ENCODE measurements at places on chromosomes 13 and 19.

DNA sequence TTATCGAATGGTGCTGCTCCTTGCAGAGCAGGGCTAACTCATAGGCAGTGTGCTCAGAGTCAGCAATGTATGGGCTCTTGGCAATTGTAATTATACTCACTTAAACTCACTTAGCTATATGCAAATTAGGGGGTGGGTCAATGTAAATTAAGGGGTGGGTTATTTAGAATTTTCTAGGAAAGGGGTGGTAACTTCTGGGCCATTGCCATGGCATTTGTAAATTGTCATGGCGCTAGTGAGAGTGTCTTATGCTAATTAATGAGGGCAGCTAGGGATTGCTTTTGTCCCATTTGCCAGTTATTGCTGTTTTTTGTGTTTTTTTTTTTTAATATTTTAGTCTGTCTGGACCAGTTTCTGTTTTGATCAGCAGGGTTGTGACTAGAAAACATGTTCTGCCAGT lies 68.4 kb downstream of the DIAPH3 start:
- no peak for DNase-seq

GRCh38 chr19:7600721-7601120 lies 5.1 kb downstream of the CAMSAP3 start:
- DNase-seq, result no peak

DNA sequence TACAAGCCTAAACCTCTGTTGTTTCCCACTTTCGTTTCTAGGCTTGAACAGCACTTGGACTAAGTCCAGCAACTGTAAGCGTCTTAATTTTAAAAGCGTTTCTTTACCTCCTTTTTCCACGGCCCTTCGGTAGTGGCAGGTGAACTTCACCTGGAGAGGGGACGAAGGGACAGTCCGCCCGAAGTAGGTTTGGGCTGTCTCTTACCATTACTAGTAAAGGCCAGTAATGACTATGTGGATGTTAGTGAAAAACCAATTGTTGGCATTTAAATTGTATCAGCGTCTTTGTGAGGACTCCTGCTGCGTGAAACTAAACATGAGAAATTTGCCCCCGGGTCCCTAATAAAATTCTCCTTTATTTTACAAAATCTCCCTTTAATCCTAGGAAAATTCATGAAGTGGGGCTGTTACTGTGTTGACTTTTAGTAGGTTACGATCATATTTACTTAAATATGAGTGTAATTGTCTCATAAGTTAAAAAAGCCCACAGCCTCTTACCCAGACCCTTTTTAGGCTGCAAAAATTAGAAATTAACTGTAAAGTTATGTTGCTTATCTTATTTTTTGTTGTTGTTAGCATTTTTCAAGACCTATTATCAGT lies 983 bp downstream of the ITM2B start:
- DNase-seq, result no peak

DNA sequence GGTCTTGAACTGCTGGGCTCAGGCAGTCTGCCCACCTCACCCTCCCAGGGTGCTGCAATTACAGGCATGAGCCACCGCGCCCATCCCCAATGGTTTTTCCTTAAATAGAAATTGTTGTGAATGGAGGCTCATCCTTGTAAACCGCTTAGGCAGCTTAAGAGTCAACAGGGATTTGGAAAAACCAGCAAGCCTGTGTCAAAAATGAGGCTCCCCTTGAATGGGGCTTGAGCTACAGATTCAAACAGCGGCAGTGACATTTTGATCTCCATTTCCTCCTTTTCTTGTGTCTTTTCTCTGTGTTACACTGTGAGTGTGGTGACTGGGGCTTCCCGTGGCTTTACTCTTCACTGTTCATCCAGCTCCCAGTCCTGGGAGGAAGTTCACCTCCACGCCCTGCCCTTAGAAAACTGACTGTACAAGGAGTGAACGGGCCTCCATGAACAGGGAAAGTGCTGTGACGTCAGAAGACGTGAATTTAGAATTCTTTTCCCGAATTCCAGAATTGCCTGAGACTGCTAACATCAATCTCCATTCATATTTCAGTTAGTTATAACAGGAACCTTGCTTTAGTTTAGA lies 15.3 kb upstream of the RAB8A start:
- DNase-seq, result no peak

- DNase-seq, result no peak
These were observed 5.0 kb downstream of the PBX4 start for GRCh38 chr19:19613506-19613905.

DNA sequence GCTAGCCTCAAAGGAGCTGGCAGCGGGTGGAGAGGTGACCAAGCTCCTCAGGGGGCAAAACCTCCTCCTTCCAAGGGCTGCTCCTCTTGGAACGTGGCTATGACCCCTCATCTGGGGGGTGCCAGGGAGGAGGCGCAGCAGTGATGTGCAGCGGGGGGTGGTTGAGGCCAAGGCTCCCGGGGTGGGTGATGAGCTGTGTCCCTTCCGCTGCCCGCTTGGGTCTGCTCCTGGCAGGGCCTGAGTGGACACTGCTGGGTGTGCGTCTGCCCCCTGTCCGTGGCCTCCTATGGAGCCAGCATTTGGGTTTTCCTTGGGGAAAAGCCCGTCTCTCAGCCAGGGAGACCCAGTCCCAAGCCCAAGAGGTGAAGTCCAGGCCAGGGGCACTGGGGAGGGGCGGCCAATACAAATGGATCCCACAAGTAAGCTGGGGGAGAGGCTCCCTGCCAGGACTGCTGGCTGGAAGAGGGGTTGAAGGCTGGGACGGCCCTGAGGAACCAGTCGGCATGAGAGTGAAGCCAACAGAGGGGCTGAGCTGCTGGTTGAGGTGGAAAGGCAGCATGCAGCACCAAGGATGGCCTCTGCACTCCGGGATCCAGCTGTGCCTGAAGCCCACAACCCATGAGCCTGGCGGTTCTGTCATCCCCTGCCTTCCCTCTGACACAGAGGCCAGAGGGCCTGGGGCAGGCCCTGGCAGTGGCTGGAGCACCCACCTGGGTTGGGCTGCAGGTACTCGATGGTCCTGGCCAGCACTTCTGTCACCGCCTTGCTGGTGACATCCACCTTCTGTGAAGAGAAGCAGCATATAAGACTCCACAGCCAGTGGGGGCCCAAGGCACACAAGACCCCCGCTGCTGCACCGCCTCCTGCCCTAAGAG lies 22.7 kb downstream of the MPND start:
- DNase-seq, result no peak

GRCh38 chr13:112767506-112768471 lies 78.0 kb downstream of the ATP11A start:
- no peak for DNase-seq

DNA sequence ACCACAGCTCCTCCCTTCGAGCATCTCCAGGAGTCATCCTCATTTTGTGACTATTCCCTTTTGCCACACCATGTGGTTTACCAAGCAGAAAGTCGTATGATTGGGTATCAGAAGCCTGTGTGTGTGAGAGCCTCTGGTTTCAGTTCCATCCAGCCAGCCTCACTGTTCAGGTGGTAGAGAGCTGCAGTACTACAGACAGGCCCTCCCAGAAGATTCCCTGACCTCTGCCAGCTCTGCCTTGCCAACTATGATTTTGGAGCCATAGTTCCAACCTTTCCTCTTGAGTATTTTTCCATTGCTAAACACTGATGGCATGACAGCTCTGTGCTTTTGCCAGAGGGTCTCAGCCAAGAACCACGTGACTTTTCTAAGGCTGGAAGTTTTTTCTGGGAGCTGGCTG lies 82.5 kb downstream of the DHRS12 start:
- no peak for DNase-seq

GRCh38 chr13:33307843-33308242 lies 22.3 kb upstream of the STARD13 start:
- DNase-seq, result no peak

GRCh38 chr19:46386151-46386550 lies 27.2 kb downstream of the CCDC8 start:
- DNase-seq, result no peak

DNA sequence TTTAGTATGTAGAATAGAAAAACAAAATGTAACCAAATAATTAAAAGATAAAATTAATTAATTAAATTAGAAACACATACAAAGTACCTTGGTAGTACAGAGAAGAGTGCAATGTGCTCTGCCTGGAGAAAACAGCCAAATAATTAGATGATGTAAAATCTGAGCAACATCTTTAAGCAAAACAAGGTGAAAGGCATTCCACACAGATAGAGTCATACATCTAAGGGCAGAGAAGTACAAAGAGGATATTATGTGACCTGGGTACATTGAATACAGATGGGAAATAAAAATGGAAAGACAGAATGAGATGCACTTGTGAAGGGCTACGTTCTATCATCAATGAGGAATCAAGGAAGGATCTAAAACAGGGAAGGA lies 25.2 kb upstream of the FNDC3A start:
- no peak for DNase-seq

DNA sequence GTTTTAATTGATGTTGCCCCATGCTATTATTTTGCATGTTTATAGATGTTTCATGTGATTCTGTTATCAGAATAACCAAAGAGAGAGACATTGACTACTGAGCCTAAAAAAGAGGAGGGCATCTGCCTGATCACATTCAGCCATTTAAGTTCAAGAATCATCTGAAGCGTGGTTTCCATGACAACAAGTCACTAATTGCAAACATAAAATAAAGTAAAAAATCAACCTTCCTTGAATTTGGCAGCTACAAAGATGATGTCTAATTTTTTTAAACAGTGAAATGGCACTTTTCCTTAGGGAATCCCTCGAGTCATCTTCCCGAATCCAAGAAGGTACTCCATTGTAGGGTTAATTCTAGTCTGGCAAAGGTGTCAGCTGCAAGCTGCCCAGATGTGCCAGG lies 884.2 kb downstream of the DIAPH3 start:
- DNase-seq, result no peak

DNA sequence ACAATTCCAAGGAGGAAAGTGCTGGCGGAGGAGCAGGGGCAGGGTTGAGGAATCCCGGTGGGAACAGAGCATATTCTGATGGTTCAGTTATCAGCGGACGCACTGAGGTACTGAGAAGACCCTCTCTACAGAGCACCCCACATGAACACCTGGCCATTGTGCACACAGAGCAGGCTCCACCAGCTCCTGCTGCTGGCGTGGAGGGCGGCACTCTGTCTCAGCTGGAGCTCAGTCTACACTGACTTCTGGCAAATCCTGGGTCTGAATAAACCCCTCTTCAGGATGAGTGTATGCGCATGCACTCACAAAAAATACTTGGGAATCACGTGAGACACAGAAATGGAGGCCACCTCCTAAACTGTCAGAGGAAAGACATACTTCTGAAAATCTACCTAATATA lies 114.4 kb upstream of the IRS2 start:
- DNase-seq, result no peak

GRCh38 chr13:33665626-33666175 lies 152.2 kb upstream of the RFC3 start:
- no peak for DNase-seq

- no peak for DNase-seq
These were observed 243.4 kb downstream of the SPRY2 start for GRCh38 chr13:80097561-80097960.

GRCh38 chr13:111241862-111242261 lies 78.6 kb upstream of the TEX29 start:
- DNase-seq, result no peak

DNA sequence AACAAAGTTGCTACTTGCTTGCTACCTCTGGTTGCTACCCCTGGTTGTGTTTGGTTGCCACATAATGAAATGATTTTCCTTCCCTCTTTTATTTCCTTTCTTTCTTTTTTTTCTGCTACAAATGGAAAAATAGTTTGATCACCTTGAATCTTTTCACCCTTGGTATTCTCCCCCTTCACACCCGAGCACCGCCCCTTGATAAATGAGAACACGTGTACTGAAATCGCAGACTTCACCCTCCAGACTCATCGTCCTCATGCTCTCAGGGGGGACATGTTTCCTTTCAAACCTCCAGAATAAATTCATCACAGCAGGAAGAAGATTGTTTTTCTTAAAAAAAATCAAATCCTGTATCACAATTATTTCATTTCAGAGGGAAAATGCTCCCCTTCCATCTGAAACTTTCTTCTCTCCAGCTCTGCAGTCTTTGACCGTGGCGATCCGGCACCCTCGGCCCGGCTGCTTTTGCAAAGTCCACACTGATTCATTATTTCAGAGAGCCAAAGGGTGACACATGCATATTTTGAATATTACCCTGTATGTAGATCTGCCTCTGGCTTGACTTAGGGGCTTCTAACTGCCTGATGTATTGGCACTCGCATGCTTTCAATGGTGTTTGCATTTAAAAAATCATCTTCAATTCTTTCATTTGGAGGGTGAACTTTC lies 222.6 kb upstream of the MAB21L1 start:
- no peak for DNase-seq

DNA sequence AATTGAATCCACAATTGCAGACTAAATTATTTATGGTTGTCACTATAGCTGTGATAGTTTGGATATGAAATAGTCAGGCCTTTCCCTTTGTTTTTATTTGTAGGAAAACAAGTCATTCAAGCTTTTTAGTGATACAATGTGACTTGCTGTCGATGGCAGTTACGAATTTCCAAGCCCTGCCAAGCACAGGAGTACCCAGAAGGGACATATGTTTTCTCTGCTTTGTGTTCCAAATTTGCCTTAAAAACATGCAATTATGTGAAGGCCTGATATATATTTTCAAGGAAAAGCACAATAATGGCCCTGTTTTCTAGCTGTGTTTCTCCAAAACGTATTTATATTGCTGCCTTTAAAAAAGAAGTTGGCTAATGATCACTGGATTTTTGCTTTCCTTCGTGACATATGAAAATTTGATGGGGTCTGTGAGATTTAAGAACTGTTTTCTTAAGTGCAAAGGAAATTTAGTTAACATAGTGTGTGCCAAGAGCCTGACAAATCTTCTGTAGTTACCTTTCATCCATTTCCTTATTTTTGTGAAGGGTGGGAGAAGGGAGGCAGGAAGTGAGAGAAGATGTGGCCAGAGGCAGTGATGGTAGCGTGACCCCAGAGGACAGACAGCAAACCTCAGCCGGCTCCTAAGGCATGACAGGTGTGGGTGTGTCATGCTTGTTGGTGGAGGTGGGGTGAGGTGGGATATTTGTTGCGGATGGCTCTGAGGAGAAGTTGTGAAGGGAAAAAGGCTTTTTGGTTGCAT lies 79.6 kb downstream of the TEX26 start:
- no peak for DNase-seq
